ENCODE measurements at places on chromosomes 3 and 15.

DNA sequence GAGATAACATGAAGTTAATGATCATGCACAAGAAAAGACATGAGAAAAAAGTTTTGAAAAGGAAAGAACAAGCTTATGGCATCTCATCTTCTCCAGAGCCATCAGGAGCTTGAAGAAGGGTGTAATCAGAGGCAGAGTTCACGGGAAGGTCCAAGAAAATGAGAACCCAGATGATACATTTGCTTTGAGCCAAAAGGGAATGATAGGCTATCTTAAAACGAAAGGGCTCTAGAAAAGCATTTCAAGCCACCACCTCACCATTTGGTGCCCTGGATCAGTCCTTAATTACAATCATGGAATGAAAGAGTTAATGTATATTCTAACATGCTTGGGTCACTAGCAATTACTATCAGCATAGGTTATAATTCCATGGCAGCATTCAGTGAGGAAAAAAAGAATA is 781.8 kb downstream of the ROBO1 start:
- DNase-seq = no peak

GRCh38 chr15:35491999-35492398 is 54.0 kb downstream of the DPH6 start:
- no peak for DNase-seq

GRCh38 chr3:8766148-8766547 is 3.3 kb downstream of the OXTR start:
- DNase-seq = no peak

GRCh38 chr3:63864008-63864964 is 619 bp downstream of the ATXN7 start:
- DNase-seq = peak; percentile 46

GRCh38 chr3:195139091-195139875 is 131.7 kb downstream of the XXYLT1 start:
- no peak for DNase-seq

DNA sequence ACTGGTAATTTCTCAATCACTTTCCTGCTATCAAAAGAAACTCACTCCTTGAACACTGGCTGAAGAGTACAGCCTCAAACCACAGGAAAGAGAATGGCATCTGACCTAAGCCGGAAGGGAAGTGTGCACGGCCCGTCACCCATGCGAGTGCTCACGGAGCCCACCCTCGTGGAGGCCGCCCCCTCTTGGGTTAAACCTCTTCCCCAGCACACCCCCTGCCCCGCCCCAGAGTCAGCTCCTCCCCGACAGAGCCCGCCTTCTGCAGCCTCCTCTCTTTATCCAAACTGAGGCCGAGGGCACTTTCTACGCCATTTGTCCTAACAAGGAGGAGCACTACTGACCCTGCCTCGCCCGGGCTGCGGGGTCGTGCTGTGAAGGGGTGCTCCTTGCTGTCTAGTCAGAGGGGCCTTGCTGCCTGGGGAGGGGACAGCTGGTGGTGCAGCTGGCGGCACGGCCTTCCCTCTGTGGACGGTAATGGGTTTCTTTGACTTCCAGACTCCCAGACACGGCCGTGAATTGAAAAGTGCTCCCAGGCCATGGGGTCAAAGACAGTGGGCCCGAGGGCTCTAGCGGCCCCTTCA is 137.7 kb downstream of the NSMCE3 start:
- no peak for DNase-seq

- DNase-seq = no peak
Measured at GRCh38 chr15:70318594-70319465, 221.1 kb upstream of the TLE3 start.

Measured in activated naive CD4-positive, alpha-beta T cell treated with Interleukin-2 at 50 U/mL for 16 hours (primary cell).